ENCODE measurements at places on chromosomes 3 and 15.
A peak's percentile ranks its signal among the peaks of the same experiment; 100 is the strongest.

- DNase-seq, result peak; percentile 43
These were observed 19.4 kb upstream of the SLC41A3 start for GRCh38 chr3:126103121-126104027.

DNA sequence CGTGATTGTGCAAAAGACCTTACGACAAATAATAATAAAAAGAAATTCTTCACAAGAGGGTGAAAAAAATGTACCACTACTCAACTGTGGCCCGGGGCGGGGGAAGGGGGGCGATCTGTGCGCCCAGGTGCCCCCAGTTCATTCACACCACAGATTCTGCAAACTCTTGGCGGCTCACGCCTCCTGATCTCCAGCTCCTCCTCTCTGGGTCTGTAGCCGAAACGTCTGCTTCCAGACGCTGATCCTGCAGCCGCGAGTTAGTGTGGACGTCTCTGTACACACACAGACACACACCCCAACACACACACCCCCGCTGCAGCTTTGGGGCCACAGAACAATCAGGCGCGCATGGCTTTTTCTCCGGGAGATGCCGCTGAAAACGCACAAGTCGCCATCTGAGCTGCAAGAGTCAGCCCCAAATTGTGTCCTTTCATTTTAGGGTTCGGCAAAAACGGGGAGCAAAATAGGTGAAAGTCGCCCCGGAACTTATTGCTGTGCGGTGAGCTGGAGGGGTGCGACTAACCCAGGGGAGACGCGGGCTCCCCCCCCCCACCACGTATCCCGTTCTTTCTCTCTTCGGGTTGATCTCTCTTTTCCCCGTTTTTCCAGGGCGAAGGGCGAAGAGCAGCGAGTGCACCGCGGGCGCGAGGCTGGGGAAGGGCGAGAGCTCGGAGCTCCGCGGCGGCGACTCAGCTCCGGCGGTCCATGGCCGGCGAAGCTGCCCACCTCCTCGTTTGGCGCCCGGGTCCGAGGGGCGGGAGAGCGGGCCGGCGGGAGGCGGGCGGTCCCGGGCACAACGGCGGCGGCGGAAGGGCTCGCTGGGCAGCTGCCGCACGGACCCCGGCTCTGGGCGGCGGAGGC lies 505 bp upstream of the WNT5A start:
- peak; percentile 73 for DNase-seq

DNA sequence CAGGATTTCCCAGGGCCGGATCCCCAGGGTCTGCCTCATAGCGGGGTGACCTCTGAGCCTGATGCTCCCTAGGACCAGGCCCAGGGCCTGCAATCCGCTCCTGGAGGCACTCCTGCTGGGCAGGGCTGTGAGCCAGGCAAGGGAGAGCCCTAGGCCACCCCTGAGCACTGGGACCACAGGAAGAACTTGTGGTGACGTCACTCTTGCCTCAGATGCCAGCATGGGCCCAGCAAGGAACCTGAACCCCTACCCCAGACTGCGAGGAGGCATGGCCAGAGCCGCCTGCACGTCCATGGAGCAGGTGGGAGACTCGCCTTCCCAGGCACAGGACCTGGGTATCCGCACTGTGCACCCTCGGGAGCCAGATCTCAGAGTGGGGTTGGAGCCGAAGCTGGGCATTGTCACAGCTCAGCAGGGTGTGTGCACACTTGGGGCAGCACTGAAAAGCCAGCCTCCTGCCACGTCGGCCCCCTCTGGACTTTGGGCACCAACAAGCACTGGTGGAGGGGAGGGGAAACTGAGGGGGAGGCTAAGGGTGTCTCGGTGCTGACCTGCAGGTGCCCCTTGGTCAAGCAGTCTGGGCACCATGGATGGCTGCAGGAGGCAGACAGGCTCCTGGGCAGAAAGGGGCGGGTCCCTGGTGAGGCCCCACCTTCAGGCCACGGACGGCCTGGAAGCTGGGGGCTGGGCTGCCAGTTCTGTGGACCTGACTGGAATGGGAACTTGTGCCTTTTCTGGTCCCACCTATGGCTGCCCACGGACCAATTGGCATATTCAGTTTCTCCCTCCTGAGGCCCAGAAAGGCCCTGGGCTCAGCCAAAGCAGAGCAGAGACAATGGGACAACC lies 49.3 kb downstream of the SLC6A20 start:
- DNase-seq, result no peak

- no peak for DNase-seq
These were observed 28.0 kb downstream of the MYZAP start for GRCh38 chr15:57619746-57620145.
